Epithelial cell of prostate (primary cell): ENCODE measurements at places on chromosomes 4 and X.
A peak's percentile ranks its signal among the peaks of the same experiment; 100 is the strongest.

GRCh38 chr4:4818415-4819212 lies 40.9 kb upstream of the MSX1 start:
- DNase-seq, result no peak

DNA sequence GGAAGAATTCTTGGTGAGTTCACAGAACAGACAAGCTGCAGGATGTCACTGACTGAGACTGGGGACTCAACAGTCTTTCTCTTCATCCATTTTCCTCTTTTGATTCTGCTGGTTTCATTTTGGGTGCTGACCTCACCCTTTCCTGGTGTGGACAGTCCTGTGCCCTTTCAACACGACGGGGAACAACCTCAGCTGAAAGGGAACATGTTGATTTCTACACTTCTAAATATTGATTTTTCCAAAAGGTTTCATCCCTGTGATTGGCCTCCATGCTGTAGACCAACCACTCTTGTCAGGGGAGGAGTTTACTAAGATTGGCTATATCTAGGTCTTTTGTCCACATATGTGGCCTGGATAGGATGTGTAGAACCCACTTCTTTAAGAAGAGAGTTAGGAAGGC lies 91.8 kb downstream of the SLC4A4 start:
- DNase-seq, result no peak

DNA sequence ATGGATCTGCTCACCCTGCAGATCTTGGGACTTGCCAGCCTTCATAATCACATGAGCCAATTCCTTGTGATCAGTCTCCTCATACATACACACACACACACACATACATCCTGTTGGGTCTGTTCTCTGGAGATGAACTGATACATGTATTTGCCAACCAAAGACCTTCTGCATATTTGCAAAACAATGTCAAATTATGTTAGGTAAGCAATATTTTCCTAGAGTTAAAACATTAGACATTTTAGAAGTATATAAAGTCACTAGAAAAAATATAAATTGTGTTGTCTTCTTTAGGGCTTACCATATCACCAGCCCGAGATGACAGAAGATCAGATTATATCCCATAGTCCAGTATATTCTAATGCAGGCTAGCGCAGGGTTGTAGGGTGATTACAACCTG lies 156.0 kb downstream of the DCHS2 start:
- DNase-seq, result no peak

- DNase-seq, result no peak
These were observed 182.4 kb downstream of the MGST2 start for GRCh38 chr4:139848028-139848427.

DNA sequence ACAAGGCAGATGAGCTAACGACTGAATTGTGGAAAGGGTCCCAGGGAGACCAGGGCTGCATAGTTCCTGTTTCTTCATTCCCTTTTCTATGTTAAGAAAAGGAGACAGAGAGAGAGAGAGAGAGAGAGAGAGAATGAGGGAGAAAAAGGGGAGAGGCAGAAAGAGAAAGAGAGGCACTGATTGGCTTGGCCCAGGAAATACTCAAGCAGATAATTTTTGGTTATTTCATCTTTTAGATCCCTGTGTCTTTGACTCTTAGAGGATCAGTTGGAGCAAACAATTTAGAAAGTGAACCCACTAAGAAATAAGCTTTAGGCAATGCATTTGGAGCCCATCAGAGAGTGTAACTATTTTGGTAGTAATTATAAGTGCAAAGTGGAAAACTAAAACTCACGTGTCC lies 103.4 kb downstream of the CEP44 start:
- DNase-seq, result no peak

DNA sequence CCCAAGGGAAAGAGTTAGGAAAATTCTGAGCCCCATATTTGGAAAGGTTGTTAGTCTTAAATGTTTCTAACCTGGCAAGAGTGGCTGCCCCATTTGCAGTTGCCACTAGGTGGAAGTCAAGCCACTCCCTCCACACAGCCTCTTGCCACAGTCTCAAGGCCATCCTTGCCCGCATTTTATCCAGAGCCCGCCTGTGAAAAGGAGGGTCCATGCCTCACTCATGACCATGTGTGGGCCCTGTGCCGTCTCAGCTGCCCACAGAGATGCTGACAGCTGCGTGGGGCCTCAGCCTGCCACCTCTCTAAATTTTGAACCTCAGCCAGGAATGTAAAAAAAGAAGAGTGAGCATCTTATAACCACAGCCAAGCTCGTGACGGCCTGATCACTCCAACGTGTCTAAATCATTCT lies 201.5 kb upstream of the FAM241A start:
- no peak for DNase-seq

GRCh38 chr4:79164907-79165610 lies 160.8 kb downstream of the NAA11 start:
- DNase-seq, result no peak

DNA sequence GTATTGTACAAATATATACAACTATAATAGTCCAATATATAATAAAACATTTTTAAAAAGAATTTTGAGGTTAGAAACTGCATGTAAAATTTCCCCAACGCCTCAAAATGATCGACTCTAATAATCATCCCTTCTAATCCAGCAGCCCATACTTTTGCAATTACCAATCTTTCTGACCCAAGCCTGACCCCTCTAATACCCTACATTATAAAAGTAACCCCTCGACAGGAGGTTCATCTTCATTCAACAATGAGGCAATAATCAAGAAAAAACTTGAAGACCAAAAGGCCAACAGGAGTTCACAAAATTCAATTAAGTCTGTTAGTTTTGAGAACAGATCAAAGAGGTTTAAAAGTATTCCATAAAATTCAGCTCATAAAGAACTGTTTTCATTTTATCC lies 393.5 kb downstream of the GPM6A start:
- no peak for DNase-seq

DNA sequence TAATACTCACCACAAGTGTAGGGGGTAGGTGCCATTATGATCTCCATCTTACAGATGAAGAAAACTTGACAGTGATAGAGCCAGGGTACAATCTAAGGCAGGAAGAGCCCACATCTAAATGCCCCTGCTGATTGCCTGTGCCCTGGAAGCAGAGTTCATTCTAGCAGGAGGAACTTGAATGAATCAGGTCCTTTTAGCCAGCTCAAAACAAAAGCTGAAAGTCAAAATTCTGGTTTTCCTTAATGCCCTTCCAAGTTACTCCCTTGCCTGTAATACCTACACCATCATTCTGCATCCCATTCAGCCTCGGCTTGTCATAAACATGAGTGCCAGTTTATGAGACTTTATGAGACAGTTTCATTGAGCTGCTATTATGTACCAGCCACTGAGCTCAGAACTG lies 89.6 kb downstream of the SCD5 start:
- no peak for DNase-seq

GRCh38 chrX:11465648-11466411 lies 172.6 kb downstream of the AMELX start:
- no peak for DNase-seq

- DNase-seq, result peak; percentile 49
These were observed 10.4 kb downstream of the MID1IP1 start for GRCh38 chrX:38811515-38812243.

GRCh38 chr4:188728359-188728758 lies 589.1 kb downstream of the TRIML1 start:
- DNase-seq, result no peak

- DNase-seq, result no peak
These were observed 5.4 kb downstream of the NCAPG start for GRCh38 chr4:17816142-17816541.

GRCh38 chrX:134013092-134013497 lies 27.7 kb upstream of the GPC3 start:
- DNase-seq, result peak; percentile 33

DNA sequence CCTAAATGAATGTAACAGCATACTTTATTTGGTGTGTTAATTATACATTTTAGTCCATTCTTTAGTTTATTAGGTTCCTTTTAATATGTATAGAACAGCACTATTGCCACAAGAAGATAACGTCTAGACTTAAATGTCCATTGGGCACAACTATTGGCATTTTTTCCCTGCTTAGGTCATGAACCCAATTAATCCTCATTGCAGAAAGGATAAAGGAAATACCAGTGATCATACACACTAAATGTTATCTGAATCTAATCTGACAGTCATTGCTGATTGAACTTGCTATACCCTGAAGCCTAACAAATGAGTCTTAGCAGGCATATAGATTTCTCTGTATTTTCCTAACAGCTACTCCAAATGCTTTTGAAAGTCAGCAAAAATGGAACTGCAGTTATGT lies 2250.0 kb upstream of the AGA start:
- DNase-seq, result no peak

DNA sequence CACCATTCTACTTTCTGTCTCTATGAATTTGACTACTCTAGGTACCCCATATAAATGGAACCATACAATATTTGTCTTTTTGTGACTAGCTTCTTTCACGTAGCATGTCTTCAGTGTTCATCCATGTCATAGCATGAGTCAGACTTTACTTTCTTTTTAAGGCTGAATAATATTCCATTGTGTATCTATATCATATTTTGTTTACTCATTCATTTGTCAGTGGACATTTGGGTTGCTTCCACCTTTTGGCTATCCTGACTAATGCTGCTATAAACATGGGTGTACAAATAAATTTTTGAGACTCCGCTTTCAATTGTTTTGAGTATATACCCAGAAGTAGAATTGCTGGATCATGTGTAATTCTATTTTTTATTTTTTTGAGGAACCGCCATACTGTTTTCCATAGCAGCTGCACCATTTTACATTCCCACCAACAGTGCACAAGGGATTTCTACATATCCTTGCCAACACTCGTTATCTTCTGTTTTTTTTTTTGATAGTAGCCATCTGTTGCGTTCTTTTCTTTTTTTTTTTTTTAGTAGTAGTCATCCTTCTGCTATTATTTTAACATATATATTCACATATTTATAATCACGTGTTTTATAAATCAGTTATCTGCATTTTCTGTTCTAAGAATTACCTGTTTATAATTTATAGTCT lies 158.0 kb upstream of the MED14 start:
- DNase-seq, result no peak

GRCh38 chr4:44313702-44314101 lies 134.9 kb downstream of the KCTD8 start:
- no peak for DNase-seq

- no peak for DNase-seq
These were observed 1651.9 kb downstream of the C4orf33 start for GRCh38 chr4:130747842-130748241.

GRCh38 chr4:128979934-128980333 lies 113.4 kb downstream of the SCLT1 start:
- peak; percentile 34 for DNase-seq

- DNase-seq, result no peak
These were observed 27.4 kb downstream of the TMPRSS11B start for GRCh38 chr4:68218044-68218443.

DNA sequence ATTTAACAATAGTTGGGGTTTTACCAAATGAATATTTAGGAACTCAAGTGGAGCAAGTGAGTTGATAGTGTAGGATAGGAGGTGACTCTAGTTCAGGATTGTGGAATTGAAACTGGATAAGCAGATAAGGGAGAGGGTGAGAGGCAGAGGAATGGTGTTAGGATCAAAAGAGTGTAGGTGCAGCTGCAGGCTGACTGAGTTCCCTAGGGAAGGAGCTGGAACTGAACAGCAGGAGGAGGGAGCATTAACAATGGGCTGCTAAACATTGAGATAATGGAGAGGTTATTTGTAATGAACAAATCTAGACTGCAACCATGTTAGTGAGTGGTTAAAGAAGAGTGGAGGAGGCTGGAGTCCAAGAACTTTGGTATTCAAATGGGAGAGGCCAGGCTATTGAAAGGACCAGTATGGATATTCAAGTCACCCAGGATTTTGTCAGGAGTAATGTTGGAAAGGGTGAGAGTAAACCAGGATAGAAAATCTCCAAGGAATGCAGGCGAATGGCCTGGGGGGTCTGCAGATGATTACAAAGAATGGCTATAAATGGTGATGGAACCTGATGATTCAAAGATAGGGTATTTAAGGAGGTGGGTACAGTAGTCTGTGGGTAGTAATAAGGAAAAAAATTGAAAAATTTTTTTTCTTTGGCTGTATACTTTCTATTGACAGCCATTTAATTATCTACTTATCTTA lies 497.1 kb upstream of the TENM3 start:
- no peak for DNase-seq

- DNase-seq, result no peak
These were observed 42.3 kb downstream of the GABRB1 start for GRCh38 chr4:47073647-47074046.

DNA sequence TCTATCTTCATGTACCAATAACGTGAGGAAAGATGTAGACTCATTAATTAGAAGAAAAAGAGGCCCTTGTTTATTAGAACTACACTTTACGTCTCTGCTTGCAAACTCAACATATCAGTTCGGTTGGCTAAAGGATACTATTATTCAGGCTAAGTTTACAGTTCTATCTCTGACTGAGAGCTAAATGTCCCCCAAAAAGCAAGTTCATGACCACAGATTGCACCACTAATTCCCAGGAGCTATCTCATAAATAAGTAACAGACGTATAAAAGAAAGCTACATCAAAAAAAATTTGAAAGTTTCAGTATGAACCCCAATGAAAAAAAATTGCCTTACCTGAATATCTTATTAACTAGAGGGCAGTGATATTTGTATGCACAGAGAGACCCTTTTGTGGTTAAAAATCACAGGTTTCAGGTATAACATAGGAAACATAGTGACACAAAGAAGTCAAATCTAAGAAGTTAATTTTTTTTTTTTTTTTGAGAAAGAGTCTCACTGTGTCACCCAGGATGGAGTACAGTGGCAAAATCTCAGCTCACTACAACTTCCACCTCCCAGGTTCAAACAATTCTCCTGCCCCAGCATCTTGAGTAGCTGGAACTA lies 128.9 kb downstream of the MAB21L2 start:
- DNase-seq, result no peak

DNA sequence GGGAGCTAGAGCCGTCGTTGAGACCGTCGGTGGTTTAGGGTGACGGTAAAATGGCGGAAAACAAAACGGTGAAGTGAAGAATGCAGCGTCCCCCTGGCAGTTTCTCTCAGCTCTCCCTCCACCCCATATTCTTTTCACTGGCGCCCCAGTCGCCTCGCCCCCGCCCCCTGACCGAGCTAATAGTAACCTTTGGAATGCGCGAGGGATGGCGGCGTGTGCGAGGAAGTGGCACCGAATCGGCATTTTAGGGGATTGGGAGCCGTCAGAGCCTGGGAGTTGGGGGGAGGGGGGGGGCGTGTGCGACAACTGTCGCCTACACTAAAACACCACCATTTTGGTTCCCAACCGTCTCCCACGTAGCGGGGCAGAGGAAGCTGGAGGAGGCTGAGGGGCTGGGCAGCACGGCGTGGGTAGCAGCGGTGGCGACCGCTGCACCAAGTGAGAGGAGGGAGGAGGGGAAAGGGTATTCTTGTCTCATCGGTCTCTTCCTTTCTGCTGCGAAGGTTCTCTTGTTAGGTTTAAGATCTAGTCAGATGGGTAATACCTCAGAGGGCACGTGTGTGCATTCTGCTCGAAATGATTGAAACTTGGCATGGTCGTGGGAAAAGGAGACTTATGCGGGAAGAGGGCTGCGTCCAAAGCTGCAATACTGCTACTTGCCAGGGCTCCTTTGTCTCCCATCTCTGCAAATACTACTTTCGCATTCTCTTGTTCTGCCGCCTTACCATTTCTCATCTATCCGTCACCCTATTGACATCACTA lies 840 bp downstream of the ZNF711 start:
- DNase-seq, result no peak

- DNase-seq, result no peak
These were observed 35.1 kb downstream of the BCOR start for GRCh38 chrX:40062525-40063155.
